Stimulated activated CD4-positive, alpha-beta T cell treated with anti-CD3 and anti-CD28 coated beads, Interleukin-12 subunit alpha, Interleukin-12 subunit beta, amount 100 ng/mL, for 24 hours (primary cell): ENCODE measurements at places on chromosomes 5 and 9.

DNA sequence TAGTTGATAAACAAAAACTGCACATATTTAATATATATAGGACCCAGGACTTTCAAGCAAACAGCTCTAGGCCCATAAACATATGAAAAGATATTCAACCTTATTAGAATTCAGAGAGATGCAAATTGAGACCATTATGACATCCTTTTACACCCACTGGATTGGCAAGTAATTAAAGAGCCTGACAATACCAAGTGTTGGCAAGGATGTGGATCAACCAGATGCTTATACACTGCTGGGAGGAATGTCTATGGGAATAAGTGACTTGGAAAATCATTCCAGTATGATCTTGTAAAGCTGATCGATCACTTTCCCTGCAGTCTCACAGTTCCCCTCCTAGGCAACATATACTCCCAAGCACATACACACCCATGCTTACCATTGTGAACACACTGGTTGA lies 15.5 kb upstream of the TCOF1 start:
- no peak for DNase-seq

DNA sequence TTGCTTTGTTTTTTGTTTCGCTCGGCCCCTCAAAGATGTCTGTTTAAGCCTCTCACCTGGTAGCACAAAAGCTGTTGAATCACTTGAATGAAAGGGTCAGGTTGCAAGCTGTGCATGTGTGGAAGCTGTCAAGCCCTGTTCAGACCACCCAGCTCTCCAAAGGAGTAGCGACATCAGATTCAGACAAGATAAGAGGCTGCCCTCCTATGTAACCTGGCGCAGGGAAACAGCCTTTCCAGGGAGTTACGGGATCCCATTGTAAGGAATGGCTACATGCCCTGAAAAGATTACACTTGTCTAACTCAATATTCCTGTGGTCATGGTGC lies 2.9 kb downstream of the FREM1 start:
- no peak for DNase-seq

GRCh38 chr5:84228266-84228665 lies 156.4 kb downstream of the EDIL3 start:
- no peak for DNase-seq

DNA sequence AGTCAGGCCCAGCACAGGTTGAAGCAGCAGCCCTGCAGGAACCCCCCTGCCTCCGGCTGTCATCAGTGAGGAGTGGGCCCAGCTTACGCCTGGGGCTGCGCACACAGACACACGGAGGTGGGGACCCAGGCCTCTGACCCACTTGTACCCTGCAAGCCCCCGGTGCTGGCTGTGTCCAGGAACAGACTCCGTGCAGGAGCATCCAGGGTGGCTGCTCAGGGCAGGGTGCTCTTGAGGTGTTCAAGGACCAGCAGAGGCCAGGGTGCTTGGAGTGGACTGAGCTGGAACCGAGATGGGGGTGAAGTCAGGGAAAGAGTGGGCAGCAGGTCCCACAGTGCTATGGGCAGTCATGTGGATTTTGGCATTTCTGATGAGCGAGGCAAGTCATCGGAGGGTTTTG lies 199.5 kb downstream of the CACNA1B start:
- DNase-seq = no peak

- DNase-seq = peak; percentile 8
These were observed 14.4 kb upstream of the AMACR start for GRCh38 chr5:34022121-34022705.

DNA sequence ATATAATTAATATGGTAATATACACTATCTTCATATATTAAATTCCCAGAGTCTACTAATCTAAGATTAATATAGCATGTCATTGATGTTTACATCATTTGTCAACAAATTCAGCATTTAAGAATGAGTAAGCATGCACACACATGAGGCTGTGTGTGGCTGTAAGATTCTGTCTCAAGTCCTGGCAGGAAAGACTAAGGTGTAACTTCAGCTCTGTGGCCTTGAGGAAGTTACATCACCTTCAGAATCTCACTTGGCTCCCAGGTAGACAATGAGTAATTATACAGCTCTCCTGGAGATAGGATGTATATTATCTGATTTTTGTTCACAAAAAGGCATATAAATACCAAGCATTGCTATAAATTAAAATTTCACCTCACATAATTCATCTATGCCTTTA lies 119.4 kb upstream of the IQGAP2 start:
- no peak for DNase-seq

- DNase-seq = no peak
These were observed 12.6 kb upstream of the ACSL6 start for GRCh38 chr5:132024117-132024435.

- no peak for DNase-seq
These were observed 275 bp downstream of the AHRR start for GRCh38 chr5:321726-322251.

- no peak for DNase-seq
These were observed 190.1 kb downstream of the NR3C1 start for GRCh38 chr5:143213231-143213850.

- no peak for DNase-seq
These were observed 79.7 kb downstream of the HMCN2 start for GRCh38 chr9:130345009-130345896.

GRCh38 chr5:32961059-32961415 lies 249.9 kb downstream of the NPR3 start:
- DNase-seq = no peak
